ENCODE measurements at places on chromosomes 12 and 14.

DNA sequence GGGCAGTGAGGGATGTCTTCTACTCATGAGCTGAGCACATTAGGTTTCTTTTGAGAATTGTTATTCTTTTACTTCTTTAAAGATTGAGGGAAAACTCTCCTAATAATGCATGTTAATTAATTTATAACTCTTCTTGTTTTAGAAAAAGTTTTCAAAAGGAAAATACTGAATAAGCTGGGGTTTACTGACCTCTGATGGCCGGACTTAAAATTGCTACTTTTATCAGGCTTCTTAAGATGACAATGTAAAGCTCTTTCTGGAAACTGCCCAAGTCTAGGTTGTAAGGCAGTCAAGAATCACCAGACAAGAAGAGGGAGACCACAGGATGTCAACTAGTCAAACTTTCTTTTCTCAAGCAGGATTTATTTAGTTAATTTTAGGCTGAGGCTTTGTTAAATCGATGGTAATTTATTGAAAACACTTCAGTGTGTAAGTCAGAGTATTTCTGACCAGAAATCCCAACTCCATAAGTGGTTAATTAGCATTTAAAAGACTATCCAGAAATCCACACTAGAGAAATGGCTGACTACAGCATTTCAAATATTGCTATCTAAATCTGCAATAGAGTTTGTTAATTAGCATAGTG lies 82.1 kb downstream of the AVPR1A start:
- DNase-seq = peak; percentile 65

DNA sequence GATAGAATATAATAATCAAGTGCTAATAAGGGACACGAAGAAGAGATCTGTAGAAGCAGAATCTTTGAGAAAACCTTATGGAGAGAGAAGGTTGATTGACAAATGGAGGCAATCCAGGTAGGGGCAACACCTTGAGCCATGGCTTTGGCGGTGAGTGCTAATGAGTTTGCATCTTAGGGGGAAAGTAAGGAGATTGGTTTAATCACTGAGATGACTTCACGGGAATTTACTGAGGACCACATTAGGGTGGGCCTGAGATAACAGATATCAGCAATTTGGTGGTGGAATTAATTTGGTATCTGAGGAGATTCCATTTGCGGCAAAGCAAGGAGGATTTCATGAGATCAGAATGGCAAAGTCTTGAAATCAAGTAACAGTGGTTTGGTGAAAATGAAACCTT lies 1.8 kb upstream of the LARP4 start:
- DNase-seq = no peak

GRCh38 chr14:22472935-22473854 lies 115.8 kb downstream of the DAD1 start:
- peak; percentile 33 for DNase-seq

- DNase-seq = no peak
Measured at GRCh38 chr12:29957835-29958234, 174.1 kb upstream of the TMTC1 start.

DNA sequence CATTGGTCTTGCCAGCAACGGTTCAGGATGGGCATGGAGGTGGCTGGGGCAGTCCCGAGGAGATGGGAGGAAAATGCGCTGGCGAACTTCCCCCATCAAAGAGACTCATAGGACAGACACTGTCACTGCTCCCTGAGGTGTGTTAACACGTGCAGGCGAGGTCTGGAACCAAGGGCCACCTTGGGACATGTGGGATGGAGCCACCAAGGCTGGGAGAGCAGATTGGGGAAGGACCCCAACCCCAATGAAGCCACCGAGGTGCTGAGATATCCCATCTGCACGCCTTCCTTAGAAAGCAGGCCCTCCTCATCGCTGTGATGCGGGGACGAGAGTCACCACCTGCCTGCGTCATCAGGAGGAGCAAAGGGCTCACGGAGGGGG lies 16.9 kb upstream of the BEGAIN start:
- DNase-seq = no peak

GRCh38 chr12:49515266-49515665 lies 23.6 kb upstream of the KCNH3 start:
- DNase-seq = peak; percentile 68

DNA sequence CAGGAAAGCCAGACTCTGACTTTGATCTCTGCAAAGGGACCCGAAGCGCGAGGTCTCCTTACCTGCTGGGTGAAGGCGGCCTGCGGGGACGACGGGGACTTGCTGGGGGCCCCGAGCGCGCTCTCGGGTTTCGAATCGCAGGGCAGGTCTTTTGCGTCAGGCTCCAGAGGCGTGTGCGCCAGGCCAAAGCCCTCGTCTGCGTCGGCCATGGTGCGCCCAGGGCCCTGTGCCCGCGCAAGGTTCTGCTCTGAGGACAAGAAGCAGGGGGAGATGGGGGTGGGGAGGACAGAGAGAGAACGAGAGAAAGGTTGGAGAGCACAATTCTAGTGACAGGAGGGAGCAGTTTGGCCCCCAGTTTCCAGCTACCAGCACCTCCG lies 2.3 kb downstream of the TBX5 start:
- no peak for DNase-seq

GRCh38 chr14:100223332-100224201 lies 15.4 kb upstream of the YY1 start:
- no peak for DNase-seq

GRCh38 chr12:43969882-43970281 lies 134.0 kb downstream of the TMEM117 start:
- peak; percentile 22 for DNase-seq

DNA sequence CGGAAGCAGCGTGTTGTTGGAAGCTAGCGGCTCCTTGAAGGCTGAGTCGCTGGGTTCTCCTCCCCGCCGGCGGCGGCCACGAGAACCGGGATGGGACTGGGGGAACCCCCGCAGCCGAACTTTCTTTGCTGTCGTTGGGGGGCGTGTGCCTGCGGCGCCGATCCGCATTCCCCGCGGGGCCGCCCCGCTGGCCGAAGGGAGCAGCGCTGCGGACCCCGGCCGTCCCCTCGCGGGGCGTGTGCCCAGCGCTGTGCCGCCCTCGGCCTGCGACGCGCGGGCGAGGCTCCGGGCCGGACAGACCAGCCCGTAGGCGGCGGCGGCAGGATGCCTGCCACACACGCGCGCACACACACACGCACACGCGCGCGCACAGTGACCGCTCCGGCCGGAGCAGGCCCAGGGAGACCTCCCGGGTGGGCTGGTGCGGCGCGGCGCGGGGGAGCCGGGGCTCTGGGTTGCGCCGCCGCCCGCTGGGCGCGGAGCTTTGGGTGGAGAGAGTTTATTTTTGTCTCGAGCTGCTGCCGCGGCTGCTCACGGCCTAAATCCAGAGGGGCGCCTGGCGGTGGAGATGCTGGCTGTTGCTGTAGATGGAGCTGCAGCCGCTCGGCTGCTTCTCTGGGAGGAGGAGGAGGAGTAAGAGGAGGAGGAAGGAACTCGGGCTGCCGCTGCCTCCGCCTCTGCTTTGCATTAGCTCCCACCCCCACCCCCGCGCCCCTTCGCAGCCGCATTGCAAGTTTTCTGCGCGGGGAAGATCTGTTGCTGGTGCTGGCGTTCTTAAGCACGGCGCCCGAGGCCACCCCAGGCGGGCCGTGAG lies at the start of gene SAMD4A:
SAMD4A (plus strand) TSS at position 719 of the 814 bp plus-strand sequence. CDS start 789 bp downstream, outside the sequence.
- peak; percentile 89 for DNase-seq

- DNase-seq = peak; percentile 80
Measured at GRCh38 chr14:88385212-88386101, at the start of gene SPATA7. Gene SPATA7 (plus strand): TSS chr14:88385657. CDS start chr14:88385819, 162 bp downstream.

DNA sequence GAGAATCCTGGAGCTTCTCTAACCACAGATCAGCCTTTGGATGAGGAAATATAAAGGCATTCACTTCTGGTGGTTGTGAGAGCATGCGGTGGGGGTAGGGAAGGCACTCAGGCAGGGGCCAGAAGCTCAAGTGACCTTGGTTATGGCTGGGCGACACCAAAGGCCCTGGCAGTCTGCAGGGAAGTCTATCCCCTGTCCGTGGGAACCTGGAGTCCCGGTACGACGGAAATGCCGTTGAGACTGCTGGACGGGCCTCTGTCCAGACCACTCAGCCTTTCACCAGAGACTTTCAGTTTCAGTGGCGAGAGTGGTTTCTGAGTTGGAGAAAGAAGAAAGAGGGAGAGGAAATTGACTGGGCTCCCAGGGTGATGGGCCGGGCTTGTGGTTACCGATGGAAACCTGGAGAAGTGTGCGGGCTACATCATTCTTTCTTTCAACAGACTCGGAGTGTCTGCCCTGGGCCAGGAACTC lies 20.9 kb downstream of the ISCA2 start:
- DNase-seq = peak; percentile 66

GRCh38 chr12:67701121-67701520 lies 52.6 kb downstream of the DYRK2 start:
- no peak for DNase-seq

- no peak for DNase-seq
Measured at GRCh38 chr12:76890151-76891143, 11.6 kb upstream of the CSRP2 start.

DNA sequence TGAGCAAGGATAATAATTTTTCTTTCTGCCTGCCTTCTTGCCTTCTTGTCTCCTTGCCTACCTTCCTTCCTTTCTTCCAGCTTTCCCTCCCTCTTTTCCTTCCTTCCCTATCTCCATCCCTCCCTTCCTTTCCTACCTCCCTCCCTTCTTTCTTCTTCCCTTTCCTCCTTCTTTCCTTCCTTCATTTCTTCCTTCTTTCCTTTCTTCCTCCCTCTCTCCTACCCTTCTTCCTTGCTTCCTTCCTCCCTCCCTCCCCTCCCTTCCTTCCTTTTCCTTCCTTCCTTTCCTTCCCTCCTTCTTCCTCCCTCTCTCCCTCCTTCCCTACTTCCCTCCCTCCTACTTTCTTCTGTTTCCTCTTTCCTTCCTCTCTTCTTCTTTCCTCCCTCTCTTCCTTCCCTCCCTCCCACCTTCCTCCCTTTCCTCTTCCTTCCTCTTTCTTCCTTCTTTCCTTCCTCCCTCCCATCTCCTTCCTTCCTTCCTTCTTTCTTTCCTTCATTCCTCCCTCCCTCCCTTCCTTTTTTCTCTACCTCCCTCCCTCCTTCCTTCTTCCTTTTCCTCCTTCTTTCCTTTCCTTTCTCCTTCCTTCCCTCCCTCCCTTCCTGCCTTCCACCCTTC lies 329.8 kb downstream of the APAF1 start:
- DNase-seq = no peak

DNA sequence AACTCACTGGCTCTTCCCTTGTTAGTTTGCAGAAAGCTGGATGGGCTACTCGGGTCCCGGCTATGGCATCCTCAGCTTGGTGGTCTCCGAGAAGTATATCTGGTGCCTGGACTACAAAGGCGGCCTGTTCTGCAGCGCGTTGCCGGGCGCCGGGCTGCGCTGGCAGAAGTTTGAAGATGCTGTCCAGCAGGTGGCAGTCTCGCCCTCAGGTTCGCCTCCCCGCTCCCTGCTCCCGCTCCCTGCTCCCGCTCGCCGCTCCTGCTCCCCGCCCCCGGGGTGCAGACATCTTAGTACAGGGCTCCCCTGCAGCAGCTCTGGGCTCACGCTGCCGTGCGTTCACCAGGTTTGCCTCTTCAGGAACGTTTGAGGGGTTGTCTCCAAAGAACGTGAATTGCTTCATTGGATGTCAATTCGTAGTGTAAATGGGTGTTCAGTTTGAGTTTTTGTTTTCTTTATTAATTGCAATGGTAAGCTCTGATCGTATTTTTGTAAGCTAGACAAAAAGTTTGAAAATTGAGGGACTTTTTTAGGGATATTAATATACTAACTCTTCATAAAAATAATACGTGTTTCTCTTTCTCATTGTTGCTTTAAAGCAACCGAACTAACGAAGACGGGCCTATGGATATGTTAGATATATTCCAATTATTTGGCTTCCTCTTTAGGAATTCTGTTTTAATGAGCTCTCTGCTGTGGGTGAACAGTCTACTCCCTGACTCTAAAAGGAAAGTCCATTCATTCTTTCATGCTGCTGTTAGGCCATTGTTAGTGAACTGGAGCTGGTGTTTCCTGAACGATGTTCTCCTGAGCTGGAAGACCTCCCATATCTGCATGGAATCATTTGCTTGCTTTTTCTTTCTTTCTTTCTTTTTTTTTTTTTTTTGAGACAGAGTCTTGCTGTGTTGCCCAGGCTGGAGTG lies 71.3 kb downstream of the ANKRD9 start:
- DNase-seq = peak; percentile 75

- no peak for DNase-seq
Measured at GRCh38 chr12:109626378-109627115, 53.0 kb downstream of the MVK start.

DNA sequence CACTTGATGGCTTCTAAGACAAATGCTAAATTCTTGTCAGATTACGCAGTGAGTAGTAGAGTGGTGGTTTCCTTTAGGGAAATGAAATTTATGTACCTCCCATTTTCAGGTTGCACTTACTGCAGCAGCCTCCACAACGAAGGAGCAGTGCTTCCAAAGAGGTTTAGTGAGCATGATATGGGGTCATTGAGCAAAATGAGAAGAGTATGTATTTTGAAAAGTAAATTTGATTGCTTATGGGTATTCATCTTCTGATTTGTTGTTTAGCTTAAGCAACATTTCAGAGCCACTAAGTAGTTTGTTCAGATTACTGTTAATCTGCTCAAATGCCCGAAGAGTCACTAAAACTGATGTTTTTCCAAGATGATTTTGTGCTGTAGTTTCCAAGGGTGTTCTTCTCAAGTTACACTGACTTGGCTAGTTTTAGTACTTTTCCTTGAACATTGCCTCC lies 493.6 kb downstream of the PCNX1 start:
- DNase-seq = no peak

GRCh38 chr12:11877869-11878780 lies 192.6 kb upstream of the BCL2L14 start:
- DNase-seq = peak; percentile 66
